ENCODE measurements at places on chromosomes 4 and X. TPM values are rescaled to one million over a fixed set of nuclear protein-coding genes. Genes with fewer than 3 reads are reported as not detected.

Gene SHOX
- total RNA-seq = 0.02 TPM

Gene OPRPN
- not detected for total RNA-seq

Gene CT45A1
- 0.07 TPM for total RNA-seq

Gene TRO
- total RNA-seq = 0.65 TPM

Gene SNX25
- total RNA-seq = 7.7 TPM

Gene UNC5C
- not detected for total RNA-seq

Gene PPP2R2C
- 37.4 TPM for total RNA-seq

Gene SUV39H1
- total RNA-seq = 23.0 TPM

Gene SERPINA7
- total RNA-seq = not detected

Gene PGAM4
- 0.40 TPM for total RNA-seq

Gene NLRP2B
- total RNA-seq = not detected

Gene PRR32
- not detected for total RNA-seq

Gene SPANXB1
- 2.2 TPM for total RNA-seq

Gene SSX1
- not detected for total RNA-seq

Gene RRH
- 0.14 TPM for total RNA-seq

Gene CLDN22
- not detected for total RNA-seq

Gene DNAJB14
- total RNA-seq = 22.0 TPM

Gene NHSL2
- total RNA-seq = 0.29 TPM

Gene CCNA2
- 42.7 TPM for total RNA-seq

Gene GALNTL6
- total RNA-seq = 0.03 TPM

Gene FAM47A
- not detected for total RNA-seq

Gene JAKMIP1
- not detected for total RNA-seq

Gene GABRG1
- not detected for total RNA-seq

Gene XPNPEP2
- total RNA-seq = not detected

Gene PIN4
- 33.1 TPM for total RNA-seq

Gene YTHDC1
- total RNA-seq = 33.9 TPM

Gene KLB
- total RNA-seq = 0.14 TPM

Gene ADAMTS3
- total RNA-seq = not detected

Gene NIPAL1
- total RNA-seq = 0.37 TPM

Gene MID1
- total RNA-seq = 28.3 TPM

Gene GAK
- total RNA-seq = 46.9 TPM

Data from A549 treated with AZD2906 at 1 μM for 4 hours (cell line).